ENCODE measurements at places on chromosomes 4 and X.

DNA sequence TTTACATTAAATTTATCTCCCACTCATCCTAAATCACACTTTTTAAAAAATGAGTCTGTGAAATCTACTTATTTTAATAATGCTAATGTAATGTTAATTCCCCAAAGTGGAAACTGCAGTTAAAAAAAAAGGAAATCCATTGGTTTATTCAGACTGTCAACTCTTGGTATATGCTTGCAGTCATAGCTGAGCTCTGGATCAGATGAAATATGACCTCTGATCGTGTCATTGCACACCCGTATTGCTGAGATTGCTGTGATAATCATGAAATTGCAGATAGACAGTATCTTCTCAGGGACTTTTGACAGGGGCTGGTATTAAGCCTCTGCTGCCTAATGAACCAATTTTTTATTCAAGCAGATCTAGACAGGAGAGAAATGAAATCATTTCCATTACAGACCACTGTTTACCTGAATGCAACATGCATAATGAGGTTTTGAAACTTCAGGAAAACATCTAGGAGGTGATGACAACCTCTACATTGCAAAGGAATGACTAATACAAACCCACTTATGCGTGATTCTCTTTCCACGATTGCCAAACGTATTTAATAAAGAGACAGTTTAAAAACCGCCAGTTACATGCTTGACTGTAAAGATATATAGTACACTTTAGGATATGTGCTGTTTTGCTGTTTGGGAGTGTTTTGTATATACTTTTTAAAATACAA, 138.3 kb upstream of the PUDP start:
- DNase-seq, result no peak

DNA sequence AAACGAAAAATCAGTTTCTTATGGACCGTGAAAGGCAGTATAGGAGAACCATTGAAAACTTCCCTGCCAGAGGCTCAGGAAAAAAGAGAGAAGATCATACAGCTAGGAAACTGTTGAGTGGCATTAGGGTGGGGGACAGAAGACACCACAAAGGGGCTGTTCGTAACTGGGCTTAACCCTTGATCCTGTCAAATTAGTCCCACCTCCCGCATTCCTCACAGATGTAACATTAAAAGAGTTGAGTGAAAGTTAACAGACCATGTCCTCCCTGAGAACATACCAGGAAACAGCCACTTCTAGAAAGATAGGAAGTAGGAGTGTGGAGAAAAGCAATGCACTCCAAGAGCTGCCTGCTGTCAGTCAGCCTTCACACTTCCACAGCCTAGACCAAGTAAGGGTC, 8.7 kb downstream of the SHROOM4 start:
- DNase-seq, result no peak

DNA sequence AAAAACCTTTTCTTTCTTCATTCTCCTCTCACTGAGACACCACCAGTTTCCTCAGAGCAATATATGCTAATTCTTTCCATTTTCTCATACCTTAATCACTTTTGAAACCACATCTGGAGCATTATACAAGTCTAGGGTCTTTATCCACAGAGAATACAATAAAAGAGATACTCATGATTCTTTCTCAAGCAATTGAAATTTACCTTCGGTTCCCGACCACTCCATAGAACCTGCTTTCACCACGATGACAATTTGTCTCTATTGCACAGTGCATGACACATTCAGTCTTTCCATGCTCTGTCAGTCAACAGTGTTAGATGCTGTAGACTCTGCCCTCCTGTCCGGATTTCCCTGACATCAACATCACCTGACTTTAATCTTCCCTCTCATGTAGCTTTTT, 409.3 kb upstream of the NWD2 start:
- no peak for DNase-seq

DNA sequence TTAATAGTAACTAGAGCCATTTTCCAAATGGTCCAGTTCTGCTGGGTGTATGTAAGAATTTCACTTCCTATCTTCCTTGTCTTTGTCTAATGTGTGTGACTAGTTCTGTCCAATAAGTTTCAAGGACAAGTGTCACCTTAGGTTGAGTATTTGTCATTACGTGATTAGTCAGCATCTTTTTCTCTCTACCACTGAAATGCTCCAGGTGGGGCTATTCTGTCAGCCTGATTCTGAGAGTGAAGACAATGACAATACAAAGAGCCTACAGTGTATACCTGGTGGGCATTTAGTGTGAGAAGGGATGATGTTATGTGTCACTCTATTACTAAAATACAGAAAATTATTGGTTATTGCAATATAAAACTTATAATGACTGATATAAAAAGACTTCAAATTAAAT, 876.3 kb downstream of the C4orf33 start:
- DNase-seq, result no peak

DNA sequence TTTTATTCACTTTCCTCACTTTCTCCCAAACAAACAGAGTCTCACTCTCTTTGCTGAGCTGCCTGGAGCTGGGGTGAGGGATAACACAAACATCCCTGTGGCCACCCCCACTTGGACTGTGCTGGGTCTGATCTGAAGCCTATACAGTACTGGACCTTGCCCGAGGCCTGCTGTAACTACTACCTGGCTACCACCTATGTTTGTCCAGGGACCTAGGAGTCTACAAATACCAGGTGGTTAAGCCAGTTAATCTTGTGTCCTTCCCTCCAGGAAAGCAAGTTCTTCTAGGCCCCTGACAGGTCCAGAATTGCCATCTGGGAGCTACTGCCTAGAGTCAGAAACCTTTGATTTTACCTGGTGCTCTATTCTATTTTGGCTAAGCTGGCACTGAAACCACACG, 87.3 kb downstream of the RTL3 start:
- DNase-seq, result no peak

- no peak for DNase-seq
These were observed 9.3 kb upstream of the SMIM20 start for GRCh38 chr4:25904748-25905082.

- DNase-seq, result peak; percentile 20
These were observed 1.2 kb upstream of the MID1IP1 start for GRCh38 chrX:38799995-38800580.

- no peak for DNase-seq
These were observed 2.7 kb upstream of the ALAS2 start for GRCh38 chrX:55033429-55033828.

- DNase-seq, result no peak
These were observed 1.9 kb downstream of the SHOX start for GRCh38 chrX:632366-633042.

- DNase-seq, result no peak
These were observed 775 bp upstream of the YIPF6 start for GRCh38 chrX:68498044-68498507.

GRCh38 chr4:51843309-51844152, 578 bp downstream of the DCUN1D4 start:
- DNase-seq, result peak; percentile 85

DNA sequence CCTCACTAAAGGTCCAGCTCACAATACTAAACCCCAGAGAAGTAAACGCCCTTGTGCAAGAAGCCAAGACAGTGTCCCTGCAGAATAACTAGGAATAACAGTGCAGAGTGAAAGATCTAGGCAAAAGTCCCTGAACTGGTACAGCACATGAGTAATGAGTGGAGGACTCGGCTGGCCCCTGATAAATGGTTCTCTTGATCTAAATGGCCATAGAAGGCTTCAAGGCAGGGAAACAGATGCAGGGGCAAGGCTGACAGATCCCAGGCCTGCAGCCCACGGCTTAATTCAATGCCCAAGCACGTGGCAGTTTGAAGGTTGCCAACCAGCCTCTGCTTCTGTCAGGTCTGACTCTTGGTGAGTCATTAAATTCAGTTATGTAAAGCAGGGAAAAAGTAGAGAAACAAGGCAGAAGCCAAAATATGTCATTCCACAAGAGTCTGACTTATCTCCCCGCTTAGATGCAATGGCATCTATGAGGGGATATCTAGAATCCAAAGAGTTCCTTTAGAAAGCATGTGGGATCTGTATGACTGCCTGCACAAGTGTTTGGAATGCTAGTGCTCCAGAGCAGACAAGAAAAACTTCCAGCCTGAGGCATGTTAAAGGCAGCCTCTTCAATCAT, 121.3 kb downstream of the PRDM5 start:
- no peak for DNase-seq

DNA sequence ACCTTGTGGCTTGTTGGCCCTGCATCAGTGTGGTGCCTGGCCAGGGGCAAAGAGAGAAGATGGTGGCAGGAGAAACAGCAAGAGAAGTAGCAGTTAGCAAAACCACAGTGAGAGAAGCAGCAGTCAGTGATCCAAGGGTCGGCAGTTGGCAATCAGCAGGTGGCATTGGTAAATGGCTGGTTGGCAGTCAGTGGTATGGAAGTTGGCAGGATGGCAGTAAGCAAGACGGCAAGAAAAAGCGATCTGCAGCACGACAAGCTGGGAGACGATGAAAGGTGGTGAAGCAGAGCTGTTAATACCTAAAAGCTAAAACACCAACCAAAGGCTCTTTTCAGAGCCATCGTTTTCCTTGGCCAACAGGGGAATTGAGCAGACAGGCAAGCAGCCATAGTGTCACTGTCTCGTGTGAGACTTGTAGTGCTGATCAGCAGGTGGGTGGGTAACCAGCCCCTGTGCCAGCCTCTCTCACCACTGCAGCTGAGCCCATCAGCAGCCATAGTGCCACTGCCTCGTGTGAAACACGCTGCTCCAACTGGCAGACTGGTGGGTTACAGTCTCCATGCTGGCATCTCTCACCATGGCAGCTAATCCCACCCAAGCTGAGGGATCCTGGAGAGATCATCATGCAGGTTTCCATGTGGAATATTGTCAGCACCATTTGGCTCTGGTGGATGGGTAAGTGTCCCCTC, 2078.4 kb downstream of the PCDH7 start:
- DNase-seq, result no peak

DNA sequence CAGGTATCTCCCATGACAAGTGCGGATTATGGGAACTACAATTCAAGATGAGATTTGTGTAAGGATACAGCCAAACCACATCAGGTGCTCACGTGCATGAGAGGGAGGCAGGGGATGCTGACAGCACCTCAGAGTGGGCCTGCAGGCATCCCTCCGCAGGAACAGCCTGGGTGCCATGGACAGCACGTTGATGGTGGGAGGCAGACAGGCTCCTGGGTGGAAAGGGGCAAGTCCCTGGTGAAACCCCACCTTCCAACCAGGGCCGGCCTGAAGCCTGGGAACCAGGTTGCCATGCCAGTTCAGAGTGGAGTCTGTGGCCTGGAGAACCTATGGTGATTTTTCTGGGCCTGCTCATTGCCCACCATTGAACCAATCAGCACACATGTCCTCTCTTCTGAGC, 1469.6 kb downstream of the PCDH7 start:
- DNase-seq, result no peak

DNA sequence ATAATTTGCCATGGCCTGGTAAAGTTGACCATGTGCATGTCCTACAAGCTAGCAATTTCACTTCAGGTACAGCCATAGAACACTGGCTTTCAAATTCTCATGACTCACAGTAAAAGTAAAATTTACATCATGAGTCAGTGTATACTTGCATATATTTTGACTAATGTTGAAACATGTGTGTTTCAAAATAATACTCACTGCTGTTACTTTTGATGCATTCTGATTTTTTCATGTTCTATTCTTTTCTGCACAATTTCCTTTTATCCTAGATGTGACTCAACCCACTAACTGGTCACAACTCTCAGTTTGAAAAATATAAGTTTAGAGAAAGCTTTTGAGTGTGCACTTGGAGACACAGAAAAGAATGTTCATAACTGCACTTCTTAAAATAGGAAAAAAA, 365.7 kb downstream of the FGF13 start:
- no peak for DNase-seq

DNA sequence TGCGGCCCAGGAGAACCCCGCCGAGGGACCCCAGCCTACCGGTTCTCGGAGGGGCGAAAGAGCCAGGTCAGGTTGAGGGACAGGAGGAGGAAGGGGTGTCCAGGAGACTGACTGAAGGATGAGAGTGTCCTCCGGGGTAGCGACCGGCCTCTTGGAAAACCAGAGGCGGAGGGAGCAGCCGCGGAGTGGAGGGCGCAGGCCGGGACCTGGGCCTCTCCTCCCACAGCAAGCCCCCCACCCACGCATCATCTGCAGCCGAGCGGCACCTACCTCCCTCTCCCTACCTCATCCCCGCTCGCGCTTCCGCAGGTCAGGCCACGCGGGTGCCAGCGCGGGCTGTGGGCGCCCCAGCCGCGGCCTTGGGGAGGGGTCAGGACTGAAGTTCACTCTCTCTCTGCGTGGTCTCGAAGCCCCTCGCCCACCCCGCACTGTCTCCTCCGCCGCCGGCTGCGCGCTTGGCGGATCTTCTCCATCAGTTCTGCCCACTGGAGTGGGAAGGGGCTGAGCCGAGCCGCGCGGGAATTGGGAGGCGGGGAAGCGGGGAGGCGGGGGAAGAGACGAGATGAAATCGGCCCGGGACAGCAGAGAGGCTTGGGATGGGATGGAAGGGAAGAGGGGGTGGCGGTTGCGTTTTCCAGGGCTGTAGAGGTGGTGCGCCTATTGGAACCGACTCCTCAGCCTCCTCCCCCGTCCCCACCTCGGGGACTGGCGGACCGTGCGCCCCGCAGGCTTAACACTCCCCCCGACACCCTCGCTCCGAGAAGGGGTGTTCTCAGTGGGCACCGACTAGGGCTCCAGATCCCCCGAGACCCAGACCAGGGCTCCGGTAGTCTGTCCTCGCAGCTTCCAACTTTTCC, 1.8 kb downstream of the NLGN4X start:
- DNase-seq, result no peak

All from OCI-M1 (cell line).